ENCODE measurements at places on chromosomes 1 and 21.

DNA sequence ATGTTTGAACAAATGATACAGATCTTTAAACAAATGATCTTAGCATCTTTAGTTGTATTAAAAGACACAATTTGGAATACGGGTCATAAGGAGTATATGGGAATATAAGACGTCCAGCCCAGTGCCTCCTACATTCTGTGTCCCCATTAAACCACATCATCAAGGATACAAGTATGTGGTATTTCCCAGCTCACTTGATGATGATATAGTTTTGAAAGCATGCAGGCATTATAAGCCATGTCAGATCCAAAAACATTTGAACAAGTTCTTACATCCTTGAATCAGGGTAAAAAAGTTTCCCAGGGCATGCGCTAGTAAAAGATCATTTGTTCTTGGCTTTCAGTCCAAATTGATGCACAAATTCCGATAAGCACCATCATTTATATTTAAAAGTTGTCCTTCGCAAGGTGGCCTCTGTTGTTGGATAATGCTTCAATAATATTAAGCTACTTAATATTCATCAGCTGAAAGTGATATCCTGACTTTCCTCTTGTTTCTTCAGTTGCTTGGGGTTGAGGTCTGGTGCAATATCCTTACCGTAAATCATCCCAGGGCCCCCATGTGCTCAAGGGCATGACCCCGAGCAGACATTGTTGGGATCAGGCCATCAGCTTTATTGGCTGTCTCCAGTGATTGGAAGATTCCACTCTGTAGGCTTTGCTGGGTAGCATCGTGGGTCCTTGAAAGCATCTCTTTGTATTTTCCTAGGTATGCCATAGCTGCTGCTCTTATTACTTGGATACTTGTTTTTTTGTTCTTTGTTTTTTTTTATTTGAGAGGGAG, 61.8 kb downstream of the CENPF start:
- DNase-seq = no peak

DNA sequence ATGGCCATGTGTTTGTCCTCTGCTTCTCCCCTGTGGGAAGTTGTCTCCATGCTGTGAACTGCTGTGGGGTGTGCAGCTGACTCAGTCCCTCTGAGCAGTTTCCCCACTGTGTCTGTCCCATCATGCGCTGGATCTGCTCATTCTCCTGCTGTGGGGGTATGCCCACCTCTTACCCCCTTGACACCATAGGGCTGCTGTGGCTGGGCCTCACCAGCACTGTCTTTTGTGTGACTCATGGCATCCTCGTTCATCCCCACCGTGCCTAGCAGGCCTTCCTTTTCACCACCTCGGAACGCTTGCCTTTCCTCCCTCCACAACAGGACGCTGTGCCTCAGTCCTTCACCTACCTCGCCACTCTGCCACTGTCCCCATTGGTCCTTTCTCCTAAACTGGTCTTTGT, 27.3 kb downstream of the VANGL2 start:
- no peak for DNase-seq

GRCh38 chr1:211145944-211146343, 12.0 kb upstream of the KCNH1 start:
- DNase-seq = no peak

DNA sequence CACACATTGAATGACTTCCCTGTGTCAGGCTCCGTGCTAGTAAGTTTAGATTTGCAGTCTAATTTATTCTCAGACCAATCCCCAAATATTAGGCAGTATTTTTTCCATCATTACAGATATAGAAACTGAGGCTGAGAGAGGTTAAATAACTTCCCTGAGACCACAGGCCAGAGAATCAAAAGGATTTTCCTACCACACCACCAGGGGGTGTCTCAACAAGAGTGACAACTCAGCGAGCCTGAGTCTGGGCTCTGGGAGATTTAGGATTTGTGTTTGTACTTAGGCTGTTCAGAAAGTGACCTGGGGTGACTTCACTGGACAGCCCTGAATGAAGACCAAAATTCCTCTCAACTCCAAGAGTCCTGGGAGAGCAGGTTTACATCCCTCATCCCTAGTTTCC, 13.3 kb upstream of the LCE5A start:
- DNase-seq = no peak

DNA sequence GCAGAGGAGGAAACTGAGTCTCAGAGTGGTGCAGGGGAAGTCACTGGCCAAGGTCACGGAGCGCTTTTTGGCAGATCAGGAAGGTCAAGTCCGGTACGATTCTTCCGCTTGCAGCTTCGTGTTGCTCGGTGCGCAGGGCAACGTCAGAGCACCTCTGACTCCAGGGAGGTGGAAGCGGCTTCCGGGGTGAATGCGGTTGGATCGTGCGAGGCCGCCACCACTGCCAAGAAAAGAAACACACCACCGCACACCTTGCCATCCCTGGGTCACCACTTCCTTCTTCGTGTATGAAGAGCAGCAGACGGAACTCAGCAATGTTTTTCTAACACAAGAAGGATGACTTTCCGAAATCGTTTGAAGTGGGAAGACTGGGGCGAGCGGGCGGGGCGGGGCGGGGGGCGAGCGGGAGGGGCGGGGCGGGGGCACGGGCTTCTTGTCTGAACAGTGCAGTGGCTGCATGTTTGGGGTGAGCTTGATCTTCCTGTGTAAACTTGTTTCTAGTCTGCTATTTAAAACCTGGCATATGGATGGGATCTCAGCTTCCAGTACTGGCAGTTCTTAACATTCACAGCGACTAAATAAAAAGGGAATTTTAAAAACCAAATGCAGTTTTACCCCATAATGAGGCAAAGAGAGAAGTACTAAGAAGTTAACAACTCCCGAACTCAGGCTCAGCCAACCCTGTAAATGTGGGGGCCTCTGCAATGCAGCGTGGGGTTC, 300.0 kb downstream of the RRAGC start:
- DNase-seq = peak; percentile 48

DNA sequence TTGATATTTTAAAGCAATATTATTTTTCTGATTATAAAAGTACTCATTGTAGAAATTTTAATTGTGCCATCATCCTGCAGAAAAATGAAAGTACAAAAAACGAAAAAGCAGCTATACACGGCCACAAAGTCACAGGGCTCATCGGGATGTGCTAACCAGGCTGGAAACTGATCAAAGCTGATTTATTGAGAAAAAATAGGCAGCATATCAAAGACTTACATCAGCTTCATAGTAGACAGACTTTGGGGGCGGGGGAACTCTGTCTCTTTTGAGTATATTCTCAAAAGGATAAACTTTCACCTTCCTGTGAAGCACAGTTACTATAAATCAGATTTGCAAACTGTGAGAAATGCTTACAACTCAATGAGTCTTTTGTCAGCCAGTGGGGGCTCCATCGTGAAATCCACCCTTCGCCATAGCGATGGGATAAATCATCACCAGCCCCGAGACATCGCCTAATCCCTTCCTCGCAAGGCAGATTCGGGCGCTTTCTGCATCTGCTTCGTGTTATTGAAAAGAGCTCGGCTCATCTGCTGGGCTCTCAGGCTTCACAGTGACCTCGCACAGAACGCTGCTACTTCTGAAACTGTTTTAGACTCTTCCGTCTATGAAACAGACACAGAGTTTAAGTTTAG, 69.2 kb upstream of the ERG start:
- no peak for DNase-seq

All from stimulated activated CD8-positive, alpha-beta memory T cell treated with anti-CD3 and anti-CD28 coated beads, Interleukin-15, amount 100 ng/mL, for 4 hours (primary cell).